ENCODE measurements at places on chromosomes 7 and 10.

DNA sequence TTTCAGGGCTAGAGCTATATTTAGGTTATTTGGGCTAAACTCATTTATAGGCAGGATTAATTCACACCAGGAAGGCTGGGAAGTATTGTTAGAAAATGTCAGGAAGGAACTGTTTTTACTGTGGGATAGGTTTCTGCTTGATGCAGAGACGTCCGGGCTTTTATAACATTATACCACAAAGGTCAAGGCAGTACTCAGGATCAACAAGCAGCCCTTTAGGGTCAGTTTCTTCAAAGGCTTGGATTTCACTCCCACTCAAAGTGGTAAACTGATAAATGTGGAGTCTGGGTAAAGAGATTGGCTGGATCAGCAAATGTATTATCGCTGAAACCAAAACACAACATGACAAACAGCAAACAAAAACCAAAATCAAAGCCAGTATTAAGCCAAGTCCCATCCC, 127.2 kb downstream of the ARL5B start:
- DNase-seq = no peak

DNA sequence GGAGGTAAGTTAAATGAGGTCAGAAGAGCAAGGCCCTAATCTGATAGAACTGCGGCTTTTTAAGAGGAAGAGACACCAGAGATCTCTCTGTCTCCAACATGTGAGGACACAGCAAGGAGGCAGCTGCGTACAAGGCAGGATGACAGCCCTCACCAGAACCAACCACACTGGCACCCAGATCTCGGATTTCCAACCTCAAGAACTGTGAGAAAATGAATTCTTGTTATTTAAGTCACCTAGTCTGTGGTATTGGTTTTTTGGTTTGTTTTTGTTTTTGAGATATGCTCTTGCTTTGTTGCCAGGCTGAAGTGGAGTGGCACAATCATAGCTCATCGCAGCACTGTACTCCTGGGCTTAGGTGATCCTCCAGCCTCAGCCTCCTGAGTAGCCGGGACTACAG, 127.2 kb downstream of the DLG5 start:
- DNase-seq = no peak

- no peak for DNase-seq
These were observed 376.9 kb upstream of the MGMT start for GRCh38 chr10:129090165-129090564.

- DNase-seq = no peak
These were observed 2.5 kb downstream of the NUDT1 start for GRCh38 chr7:2244404-2244995.

GRCh38 chr7:116337800-116338199, 127.5 kb downstream of the TES start:
- DNase-seq = no peak

DNA sequence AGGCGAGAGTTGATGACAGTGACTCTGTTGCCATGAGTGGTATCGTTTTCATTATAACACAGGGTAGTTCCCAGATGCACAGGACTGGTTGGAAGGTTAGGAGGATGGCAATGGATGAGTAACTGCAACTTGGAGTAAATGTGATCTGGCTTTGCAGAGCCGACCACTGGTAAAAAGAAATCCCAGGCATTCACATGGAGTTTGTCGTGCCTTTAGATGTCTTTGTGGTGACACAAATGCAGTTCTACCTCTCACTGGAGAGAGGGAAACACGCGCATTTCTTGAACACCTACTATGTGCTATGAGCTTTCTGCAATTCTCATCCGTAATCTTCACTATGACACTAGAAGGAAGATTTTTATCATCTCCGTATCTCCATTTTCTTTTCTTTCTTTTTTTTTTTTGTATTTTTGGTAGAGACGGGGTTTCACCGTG, 1.7 kb upstream of the MNX1 start:
- no peak for DNase-seq

DNA sequence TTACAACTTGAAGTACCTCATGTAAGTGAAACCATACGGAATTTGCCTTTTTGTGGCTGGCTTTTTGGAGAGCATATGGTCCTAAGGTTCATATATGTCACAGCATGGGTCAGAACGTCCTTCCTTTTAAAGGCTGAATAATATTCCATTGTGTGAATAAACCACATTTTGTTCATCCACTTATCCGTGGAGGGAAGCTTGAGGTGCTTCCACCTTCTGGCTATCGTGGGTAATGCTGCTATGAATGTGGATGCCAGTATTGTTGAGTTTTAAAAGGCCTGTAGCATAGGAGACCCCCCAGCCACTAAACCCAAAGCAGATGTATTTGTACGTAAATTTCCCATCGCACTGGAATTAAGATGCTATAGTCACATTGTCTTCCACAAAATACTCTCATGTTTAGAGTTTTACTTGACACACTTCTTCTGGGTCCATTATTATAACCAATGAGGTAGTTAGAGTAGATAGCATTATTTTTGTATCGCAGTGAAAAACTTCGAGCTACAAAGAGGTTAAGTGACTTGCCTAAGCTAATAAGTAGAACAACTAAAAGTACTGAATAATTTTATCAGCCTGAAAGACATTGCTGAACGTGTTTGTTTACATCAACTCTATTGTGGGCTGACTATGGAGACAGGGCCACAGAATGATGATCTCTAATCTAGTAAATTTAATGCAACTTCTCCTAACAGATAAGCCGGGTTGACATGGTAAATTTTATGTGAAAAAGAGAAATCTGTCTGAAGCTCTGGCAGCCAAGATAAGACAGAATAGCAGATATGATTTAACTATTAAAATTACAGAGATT, 183.0 kb upstream of the CTBP2 start:
- no peak for DNase-seq

GRCh38 chr7:5477126-5477525, 53.5 kb upstream of the TNRC18 start:
- no peak for DNase-seq

GRCh38 chr7:50426280-50427045, 23.7 kb downstream of the FIGNL1 start:
- no peak for DNase-seq

DNA sequence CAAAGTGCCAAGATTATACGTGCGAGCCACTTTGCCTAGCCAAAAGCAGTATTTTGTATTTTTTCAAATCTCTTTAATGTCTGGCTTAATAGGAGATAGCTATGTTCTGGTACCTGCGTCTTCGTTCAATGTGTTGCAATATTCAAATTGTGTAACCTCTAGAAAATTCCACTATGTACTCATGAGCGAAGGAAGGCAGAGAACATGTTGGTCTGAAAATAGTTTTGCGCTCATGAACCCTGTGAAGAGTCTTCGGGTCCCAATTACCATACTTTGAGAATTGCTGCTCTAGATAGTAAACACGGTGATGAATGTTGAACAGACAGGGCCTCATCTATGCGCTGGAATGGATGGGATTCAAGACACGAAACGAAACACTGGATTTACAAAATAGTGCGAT, 2.7 kb upstream of the SUV39H2 start:
- DNase-seq = no peak

- no peak for DNase-seq
These were observed 7.5 kb downstream of the EPDR1 start for GRCh38 chr7:37927773-37928444.

- peak; percentile 3 for DNase-seq
These were observed 47.1 kb downstream of the COL17A1 start for GRCh38 chr10:104038537-104038936.

GRCh38 chr7:153682628-153683027, 369.6 kb upstream of the DPP6 start:
- no peak for DNase-seq

DNA sequence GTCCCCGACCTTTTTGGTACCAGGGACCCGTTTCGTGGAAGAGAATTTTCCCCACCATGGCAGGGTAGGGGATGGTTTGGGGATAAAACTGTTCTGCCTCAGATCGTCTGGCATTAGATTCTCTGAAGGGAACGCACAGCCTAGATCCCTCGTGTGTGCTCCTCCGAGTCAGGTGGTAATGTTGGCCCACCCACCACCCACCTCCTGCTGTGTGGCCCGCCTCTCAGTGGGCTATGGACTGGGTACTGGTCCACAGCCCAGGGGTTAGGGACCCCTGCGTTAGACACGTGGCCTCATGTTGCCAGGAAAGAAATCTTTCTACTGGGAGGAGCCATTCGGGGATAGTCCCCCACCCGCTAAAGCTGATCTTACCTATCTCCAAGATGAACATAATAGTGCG, 27.0 kb downstream of the PFKFB3 start:
- DNase-seq = no peak

GRCh38 chr7:28841766-28842165, 116.4 kb downstream of the TRIL start:
- DNase-seq = no peak

DNA sequence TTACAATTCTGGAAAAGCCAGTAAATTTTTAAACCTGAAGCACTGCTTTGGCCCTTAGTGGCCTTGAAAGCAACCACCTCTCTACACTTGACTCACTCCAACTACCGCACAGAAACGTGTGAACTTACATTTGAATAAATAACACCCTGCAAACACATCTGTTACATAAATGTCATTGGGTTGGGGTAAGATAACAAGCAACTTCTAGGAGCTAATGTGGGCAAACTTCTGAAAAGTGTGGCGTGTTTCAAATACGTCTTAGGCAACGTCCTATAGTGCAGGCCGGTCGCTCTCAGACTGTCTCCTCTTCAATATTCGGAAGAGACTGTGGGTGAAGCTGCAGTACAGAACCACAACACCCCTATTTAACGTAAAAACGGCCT, 474 bp downstream of the ORC5 start:
- DNase-seq = peak; percentile 8

- no peak for DNase-seq
These were observed 207.8 kb downstream of the TAX1BP1 start for GRCh38 chr7:27947586-27948278.

- DNase-seq = no peak
These were observed 43.3 kb upstream of the TMEM248 start for GRCh38 chr7:66877577-66878300.

GRCh38 chr10:122311051-122311410, 39.9 kb downstream of the BTBD16 start:
- DNase-seq = no peak

DNA sequence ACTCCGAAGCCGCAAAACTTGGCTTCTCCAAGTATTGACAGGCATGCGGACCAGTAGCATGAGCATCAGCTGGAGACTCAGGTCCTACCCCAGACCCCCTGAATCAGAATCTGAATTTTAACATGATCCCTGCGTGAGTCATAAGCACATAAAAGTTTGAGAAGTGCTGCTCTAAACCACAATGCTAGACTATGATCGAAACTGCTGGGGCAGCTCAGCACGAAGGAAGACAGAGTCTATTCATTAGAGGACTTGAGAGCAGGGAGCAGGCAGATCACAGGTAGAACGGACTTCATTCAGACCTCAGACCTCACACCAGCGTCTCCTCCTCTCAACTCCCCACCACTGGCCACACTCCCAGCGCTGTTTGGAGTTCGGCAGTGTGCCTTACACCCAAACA, 16.9 kb downstream of the CAMK2G start:
- DNase-seq = peak; percentile 51

GRCh38 chr7:146366938-146367337, 250.3 kb downstream of the CNTNAP2 start:
- no peak for DNase-seq

- DNase-seq = no peak
These were observed 9.0 kb downstream of the CYP2W1 start for GRCh38 chr7:991729-992656.

Data from activated CD4-positive, alpha-beta T cell treated with anti-CD3 and anti-CD28 coated beads, Interleukin-2, amount 10 ng/mL, durations not matched to agents 7 days and 5 days (primary cell).